ENCODE measurements at places on chromosomes 12 and 14.

DNA sequence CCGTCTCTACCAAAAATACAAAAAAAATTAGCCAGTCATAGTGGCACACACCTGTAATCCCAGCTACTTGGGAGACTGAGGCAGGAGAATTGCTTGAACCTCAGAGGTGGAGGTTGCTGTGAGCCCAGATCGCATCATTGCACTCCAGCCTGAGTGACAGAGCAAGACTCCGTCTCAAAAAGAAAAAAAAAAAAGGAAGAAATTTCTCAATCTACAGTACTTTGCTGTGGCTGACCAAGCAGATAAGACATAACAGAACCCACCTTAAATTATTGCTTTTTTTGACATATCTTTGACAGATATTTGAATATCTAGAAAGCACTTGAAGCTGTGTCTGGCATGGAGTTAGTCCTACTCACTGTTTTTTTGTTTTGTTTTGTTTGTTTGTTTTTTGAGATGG is 34.9 kb upstream of the HNF1A start:
- DNase-seq, result no peak

DNA sequence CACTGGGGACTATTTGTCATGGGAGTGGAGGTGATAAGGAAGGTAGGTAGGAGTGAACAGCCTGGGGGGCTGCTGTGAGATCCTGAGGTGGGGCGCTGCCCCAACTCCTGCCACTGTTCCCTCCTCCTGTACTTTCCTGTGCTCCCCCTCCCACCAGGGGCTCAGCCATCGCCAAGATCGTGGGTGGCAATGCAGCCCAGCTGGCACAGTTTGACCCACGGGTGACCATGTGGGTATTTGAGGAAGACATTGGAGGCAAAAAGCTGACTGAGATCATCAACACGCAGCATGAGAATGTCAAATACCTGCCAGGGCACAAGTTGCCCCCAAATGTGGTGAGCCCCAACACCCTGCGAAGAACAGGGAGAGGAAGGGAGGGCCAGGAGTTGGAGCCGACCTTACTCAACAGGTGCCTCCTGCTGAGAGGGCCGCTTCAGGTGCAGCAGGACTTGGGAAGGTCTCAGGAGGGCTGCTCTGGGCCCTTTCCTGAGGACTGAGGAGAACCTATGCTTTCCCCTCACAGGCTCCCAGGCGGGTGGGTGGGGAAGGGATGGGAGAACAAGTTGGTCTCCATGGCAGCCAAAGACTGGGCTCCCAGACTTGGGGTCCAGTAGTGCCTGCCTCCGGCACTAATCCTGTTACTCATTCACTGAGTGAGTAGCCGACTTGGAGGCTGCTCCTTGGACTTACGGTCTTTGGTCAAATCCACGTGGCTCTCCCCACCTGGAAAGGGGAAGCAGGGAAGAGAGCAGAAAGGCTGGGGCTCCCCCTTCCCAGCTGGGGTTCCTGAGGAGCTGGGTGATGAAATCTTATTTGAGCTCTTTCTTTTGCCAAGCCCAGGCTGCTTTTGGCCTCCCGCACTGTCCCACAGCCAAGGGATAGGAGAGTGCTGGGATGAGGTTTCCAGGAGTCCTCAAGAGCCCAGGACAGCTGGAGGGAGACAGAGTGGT is 884 bp downstream of the GPD1 start:
- no peak for DNase-seq

GRCh38 chr12:87157791-87158190 is 871.4 kb downstream of the C12orf50 start:
- no peak for DNase-seq

DNA sequence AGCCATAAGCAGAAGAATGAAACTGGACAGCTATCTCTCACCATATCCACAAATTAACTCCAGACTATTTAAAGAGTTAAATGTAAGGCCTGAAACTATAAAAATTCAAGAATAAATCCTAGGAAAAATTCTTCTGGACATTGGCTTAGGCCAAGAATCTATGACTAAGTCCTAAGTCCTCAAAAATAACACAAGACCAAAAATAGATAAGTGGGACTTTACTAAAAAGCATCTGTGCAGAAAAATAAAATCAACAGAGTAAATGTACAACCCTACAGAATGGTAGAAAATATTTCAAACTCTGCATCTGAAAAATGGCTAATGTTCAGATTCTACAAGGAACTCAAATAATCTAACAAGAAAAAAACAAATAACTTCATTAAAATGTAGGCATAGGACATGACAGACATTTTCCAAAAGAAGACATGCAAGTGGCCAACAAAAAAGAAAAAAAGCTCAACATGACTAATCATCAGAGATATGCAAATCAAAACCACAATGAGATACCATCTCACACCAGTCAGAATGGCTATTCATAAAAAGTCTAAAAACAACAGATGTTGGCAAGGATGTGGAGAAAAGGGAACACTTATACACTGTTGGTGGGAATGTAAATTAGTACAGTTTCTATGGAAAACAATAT is 61.0 kb upstream of the PPFIA2 start:
- DNase-seq, result no peak

DNA sequence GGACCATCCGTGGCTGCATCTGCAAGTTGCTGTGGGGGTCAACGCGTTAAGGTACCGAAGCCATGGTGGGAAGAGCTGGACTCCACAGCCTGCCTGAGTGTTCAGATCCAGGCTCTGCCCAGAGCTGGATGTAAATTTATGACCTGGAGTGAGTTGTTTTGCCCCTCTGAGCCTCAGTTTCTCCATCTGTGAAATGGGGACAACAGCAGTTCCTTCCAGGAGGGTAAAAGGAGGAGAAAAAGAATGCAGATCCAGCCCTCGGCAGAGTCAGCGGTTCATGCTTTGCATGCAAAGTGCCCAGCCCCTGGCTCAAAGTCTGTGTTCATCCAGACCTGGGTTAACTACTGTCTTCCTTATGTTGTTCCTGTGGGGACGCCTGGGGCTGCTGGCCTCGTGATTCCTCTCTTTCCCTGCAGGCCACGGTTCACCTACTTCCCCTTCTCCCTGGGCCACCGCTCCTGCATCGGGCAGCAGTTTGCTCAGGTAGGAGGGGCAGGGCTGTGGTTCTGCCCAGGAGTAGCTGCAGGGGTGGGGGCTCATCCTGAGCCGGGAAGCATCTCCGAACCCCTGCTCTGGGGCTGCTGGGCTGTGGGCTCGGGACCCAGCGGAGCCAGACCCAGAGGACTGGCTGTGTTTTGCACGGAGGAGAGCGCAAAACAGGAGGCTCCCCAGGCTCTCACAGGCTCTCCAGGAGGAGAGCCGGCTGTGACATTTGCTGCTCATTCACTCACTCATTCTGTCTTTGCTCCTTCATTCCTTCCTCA is 41.9 kb downstream of the CYP46A1 start:
- no peak for DNase-seq

All from hematopoietic multipotent progenitor cell treated with erythropoietin and hydrocortisone succinate and interleukin-3 and kit ligand, for 17 days (in vitro differentiated cells).